ENCODE measurements at places on chromosomes 1 and 21.

DNA sequence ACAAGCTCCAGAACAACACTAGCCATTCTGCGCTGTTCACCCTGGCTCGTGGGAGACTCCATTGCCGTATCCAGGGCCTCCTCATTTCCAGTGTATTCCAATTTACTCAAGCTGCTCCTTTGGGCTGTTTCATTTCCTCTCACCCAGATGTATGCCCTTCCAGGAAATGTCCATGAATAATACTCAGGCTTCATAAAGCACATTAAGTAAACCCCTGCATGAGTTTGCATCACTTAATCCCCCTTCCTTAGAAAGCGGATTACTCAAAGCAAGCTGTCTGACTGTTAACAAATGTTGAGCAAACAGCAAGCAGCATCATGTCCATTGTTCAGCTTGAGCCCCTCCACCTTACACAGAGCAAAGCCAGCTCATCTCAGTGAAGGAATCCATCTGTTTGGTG lies 403.6 kb upstream of the PBX1 start:
- no peak for DNase-seq

GRCh38 chr1:65003316-65003664 lies 36.9 kb upstream of the JAK1 start:
- no peak for DNase-seq

DNA sequence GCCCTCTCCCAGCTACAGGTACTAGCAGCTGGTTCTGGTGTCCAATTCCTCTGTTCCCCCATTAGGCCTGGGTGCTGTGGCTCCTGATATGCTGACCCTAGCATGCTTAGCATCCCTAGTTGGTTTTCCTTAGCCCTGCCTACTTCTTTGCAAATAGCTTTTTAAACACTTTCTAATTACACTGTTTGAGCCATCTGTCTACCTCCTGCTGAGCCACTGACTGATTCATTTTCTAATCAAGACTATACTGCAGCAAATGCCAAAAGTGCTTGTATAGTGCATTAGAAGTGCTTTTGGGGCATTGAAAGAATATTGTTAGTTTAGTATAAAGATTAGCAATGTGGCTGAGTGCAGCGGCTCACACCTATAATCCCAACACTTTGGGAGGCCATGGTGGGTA lies 36.3 kb downstream of the ERICH3 start:
- no peak for DNase-seq

- no peak for DNase-seq
These were observed 35.0 kb upstream of the HUNK start for GRCh38 chr21:31837618-31838390.

GRCh38 chr1:65719391-65719790 lies 73.3 kb upstream of the PDE4B start:
- no peak for DNase-seq

- no peak for DNase-seq
These were observed 35.0 kb downstream of the ZNF496 start for GRCh38 chr1:247296599-247297180.

DNA sequence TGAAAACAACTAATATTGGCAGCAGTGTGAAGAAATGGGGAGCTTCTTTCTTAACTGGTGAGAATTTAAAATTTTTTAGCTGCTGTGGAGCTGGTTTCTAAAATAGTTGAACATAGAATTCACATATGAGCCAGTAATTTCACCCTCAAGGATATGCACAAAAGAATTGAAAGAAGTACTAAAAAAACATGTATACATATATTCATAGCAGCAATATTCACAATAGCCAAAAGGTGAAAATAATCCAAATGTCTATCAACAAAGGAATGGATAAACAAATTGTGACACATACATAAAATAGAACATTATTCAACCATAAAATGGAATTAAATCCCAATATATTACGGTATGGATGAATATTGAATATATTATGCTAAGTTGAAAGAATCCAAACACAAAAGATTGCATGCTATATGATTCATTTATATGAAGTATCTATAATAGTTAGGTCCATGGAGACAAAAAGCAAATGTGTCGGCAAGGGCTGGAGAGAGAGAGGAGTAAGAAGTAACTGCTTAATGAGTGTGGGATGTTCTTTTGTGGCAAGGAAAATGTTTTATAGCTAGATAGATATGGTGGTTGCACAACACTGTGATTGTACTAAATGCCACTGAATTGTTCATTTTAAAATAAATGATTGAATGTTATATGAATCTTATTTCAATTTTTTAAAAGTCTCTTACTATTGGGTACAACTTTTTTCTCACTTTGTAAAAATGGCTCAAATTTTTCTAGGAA lies 14.8 kb upstream of the COL11A1 start:
- no peak for DNase-seq

DNA sequence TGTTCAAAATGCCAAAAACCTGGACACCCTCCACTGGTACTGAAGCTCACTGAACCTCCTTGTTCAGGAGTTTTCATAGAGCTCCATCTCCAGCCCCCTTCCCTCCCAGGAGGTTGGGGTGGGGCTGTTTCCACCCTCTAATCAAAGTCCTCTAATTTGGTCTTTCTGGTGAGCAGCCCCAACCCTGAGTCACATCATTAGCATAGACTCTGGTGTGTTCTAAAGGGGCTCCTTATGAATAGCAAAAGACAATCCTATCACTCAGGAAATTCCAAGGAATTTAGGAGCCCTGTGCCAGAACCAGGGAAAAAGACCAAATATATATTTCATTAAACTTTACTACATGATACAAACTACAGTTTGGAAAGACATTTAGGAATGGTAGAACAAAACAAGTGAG lies 13.2 kb upstream of the UBE4B start:
- no peak for DNase-seq

DNA sequence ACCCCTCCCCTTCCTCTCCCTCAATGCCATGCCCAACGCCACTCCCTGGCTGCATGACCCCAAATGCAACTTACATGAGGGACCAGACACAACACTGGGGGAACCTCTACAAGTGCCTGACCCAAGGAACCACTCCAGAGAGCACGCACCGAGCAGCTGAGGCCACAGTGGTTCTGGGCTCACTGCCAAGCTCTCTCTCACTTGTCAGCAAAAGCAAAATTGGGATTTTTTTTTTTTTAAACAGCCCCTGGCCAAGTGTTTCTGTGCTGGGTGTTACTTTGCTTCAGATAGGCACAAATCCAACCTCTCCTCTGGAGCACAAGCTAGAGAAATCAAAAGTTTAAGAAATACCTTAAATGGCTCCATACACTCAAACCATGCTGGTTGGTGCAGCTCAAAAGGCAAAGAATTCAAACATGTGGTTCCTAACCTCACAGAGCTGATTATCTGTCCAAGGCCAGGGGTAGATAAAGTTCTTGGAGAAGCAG lies 363.0 kb downstream of the SETD4 start:
- no peak for DNase-seq

DNA sequence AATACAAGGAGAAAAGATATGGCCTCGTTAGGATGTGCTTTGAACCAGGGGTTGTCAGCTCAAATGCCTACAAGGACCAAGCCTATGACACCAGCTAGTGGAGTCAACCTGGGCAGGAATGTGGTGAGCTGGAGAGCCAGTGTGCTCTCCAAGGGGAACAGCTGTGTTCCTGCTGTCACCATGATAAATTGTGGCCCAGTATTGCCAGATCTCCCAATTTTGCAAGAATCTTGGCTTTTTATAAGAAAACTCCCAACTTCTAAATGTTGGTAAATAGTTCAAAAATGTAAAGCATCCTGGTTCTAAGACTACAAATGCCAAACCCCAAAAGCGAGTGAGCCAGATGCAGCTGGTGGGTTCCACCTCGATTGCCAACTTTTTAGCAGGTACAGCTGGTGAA lies 391.1 kb downstream of the PLPP3 start:
- no peak for DNase-seq

- no peak for DNase-seq
These were observed 47.5 kb upstream of the EEIG2 start for GRCh38 chr1:108512239-108513043.

- DNase-seq = peak; percentile 22
These were observed 106.9 kb upstream of the TMEM51 start for GRCh38 chr1:15046487-15047165.

- DNase-seq = no peak
These were observed 356.3 kb upstream of the B3GALT2 start for GRCh38 chr1:193542690-193543089.

GRCh38 chr1:198174297-198174696 lies 17.5 kb downstream of the NEK7 start:
- no peak for DNase-seq

GRCh38 chr1:115757326-115757725 lies 11.2 kb downstream of the CASQ2 start:
- no peak for DNase-seq

DNA sequence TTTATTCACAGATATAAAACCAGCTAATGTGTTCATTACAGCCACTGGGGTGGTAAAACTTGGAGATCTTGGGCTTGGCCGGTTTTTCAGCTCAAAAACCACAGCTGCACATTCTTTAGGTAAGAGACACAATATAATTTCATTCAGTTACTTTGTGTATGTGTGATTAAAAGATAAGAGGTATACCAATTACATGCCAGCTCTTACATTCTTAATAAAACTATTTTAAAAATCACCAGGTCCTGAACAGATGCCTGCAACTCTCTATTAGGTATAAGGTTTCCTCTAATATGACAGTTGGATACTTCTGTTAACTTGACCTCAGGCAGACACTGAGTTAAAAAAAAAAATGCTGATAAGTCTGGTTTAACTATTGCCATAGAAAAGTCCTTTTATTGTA lies 122.1 kb downstream of the NEK7 start:
- no peak for DNase-seq

DNA sequence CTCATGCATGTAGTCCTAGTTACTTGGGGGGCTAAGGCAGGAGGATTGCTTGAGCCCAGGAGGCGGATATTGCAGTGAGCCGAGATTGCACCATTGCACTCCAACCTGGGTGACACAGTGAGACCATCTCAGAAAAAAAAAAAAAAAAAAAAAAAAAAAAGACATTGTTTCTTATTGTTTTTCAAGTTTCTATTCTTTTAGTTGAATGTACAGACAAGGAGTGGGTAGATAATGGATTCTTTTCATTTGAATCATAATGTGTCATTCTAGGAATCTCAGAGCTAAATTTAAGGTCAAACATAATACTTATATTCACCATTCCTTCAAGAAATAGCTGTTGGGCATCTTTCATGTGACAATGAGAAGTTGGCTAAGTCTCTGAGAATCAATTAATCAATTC lies 157.0 kb upstream of the C21orf91 start:
- no peak for DNase-seq

DNA sequence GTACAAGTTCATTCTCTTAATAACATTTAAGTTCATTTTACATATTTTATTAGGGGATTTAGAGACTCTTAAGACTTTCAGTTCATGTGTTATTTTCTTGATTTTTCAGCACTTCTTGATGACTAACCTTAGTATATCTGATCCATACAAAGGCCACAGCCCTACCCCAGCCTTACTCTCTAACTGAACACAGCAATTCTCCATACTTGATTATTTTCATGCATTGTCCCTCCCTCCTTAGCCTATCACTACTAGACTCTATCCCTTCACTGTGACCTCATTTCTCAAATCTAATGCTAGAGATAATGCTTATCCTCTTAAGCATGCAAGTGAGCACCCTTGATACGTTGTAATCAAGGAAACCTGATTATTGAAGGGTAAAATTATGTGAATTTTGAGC lies 15.2 kb downstream of the PRKAA2 start:
- no peak for DNase-seq

GRCh38 chr1:155968670-155969069 lies 9.7 kb downstream of the ARHGEF2 start:
- no peak for DNase-seq

- no peak for DNase-seq
These were observed 256.3 kb upstream of the DUSP10 start for GRCh38 chr1:221998186-221998612.

GRCh38 chr1:197320991-197321531 lies 53.0 kb downstream of the CRB1 start:
- DNase-seq = no peak

DNA sequence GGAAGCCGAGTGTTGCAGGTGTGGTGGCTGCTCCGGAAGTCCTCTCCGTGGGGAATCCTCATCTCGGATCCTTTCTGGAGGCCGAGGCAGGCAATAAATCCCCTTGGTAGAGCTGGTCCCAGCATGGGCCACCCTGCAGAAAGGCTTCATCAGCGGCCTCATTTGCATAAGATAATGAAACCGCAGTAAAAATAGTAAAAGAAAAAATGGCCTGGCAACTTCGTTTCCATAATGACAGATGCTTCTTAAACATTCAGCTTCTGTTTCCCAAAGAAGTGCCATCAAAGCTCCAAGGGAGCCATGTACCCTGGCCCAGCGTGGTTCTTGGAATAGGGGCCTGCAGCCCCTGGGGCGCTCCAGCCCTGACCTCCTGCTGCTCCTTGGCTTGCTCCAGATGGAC lies 244.1 kb downstream of the GRIK3 start:
- no peak for DNase-seq

DNA sequence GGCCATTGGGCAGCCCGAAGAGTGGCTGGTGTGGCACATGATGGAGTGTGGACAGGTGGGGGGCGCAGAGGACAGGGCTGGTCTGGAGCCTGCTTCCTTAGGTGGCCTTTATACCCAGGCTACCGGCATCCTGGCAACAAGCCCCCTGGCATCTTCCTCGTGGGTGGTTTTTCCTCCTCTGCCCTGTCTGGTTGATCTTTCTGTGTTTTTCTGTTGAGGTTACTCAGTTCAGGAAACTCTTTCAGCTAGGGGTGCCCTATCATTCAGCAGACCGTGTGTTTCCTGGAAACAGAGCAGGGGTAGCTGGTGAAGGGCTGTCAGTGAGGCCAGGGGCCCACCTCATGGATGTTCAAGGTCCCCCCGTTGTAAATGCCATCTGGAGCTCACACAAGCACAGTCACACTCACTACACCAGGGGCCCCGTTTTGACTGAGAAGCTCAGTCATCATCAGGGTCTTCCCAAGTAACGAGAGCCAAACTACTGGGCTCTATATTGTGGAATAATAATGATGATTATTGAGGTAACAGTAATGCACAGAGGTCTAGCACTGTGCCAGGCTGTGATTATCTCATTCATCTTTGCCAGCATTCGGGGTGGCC lies at the start of gene KRTAP12-4:
Gene KRTAP12-4 (minus strand): TSS at position 84 of the 600 bp plus-strand sequence. CDS start 45 bp downstream, at position 39.
- no peak for DNase-seq

DNA sequence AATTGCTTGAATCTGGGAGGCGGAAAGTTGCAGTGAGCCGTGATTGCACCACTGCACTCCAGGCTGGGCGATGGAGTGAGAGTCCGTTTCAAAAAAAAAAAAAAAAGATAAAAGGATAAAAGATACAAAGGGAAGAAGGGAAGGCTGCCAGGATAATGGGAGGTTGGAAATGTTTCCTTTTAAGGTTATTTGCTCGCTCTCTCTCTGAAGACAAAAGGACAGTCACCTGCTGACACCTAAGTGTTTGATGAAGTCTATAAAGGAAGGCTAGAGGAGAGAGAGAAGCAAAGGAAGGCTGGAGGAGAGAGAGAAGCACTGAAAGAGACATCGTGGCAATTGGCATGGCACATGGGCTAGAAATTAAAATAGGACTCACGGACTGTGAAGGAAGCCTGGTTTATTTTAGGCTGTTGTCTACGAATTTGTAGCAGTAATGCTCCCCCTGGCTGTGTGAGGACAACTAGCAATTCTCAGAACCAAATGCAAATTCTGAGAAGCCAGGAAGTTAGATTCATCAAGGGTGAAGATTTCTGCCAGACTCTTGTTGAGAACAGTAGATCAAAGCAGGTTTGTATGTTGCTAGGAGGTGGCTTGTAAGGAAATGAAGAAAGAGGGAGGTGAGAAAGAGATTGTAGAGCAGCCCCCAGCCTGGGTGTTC lies 154.2 kb downstream of the ZP4 start:
- DNase-seq = no peak

- no peak for DNase-seq
These were observed 218.8 kb downstream of the NTNG1 start for GRCh38 chr1:107359472-107360241.

GRCh38 chr1:151611288-151611790 lies 511 bp upstream of the SNX27 start:
- DNase-seq = no peak

All from stimulated activated CD4-positive, alpha-beta T cell treated with anti-CD3 and anti-CD28 coated beads, TNF-alpha, amount 100 ng/mL, for 24 hours (primary cell).